ENCODE measurements at places on chromosomes 11 and 22.
A peak's percentile ranks its signal among the peaks of the same experiment; 100 is the strongest.

- no peak for DNase-seq
Observed at GRCh38 chr11:15920856-15921629, 435.3 kb downstream of the SOX6 start.

DNA sequence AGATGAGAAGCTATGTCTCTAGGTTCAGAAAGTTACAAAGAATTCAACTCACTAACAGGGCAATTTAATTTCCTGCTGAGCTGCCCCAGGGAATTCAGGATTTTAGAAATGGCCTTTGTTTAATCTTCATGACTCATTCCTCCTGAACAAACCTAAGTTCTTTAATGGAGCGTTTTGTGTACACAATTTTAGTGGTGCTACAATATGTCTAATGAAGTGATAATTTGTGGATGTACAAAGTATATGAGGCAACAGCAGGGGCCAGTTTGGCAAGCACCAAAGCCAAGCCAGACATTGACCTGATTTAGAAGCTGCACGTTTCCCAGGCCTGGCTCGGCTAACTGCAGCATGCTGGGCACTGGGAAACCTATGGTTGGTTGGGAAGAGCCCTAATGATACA is 34.4 kb upstream of the HEPHL1 start:
- DNase-seq = no peak

DNA sequence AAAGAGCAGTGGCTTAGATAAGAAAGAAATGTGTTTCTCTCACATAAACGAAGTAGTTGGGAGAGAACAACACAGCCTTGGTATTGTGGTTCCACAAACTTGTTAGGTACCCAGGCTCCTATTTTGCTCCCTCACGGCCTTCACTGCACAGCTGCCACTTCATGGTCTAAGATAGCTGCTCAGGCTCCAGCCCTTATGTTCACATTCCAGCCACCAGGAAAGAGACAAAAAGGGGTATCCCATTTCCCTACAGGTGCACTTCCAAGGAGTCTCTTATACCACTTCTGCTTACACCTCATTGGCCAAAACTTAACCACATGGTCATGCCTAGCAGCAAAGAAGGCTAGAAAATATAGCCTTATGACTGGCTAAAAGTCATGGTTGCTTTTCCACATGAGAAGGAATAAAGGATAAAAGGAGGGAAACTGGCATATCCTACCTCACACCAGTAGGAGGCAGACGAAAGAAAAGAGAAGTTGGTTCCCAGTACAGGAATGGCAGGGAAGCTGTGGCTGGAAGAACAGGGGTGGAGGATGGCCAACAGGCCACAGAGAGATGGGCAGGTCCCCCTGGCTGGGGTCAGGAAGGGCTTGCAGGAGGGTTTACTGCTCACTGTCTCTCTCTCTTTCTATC is 5.4 kb upstream of the HDHD5 start:
- DNase-seq = no peak

- no peak for DNase-seq
Observed at GRCh38 chr22:46070803-46071450, 79.4 kb upstream of the PPARA start.

GRCh38 chr11:32852207-32852606 is 22.5 kb downstream of the PRRG4 start:
- no peak for DNase-seq

- no peak for DNase-seq
Observed at GRCh38 chr11:118168751-118169150, 7.7 kb downstream of the SCN2B start.

- no peak for DNase-seq
Observed at GRCh38 chr22:46079861-46080821, 70.2 kb upstream of the PPARA start.

DNA sequence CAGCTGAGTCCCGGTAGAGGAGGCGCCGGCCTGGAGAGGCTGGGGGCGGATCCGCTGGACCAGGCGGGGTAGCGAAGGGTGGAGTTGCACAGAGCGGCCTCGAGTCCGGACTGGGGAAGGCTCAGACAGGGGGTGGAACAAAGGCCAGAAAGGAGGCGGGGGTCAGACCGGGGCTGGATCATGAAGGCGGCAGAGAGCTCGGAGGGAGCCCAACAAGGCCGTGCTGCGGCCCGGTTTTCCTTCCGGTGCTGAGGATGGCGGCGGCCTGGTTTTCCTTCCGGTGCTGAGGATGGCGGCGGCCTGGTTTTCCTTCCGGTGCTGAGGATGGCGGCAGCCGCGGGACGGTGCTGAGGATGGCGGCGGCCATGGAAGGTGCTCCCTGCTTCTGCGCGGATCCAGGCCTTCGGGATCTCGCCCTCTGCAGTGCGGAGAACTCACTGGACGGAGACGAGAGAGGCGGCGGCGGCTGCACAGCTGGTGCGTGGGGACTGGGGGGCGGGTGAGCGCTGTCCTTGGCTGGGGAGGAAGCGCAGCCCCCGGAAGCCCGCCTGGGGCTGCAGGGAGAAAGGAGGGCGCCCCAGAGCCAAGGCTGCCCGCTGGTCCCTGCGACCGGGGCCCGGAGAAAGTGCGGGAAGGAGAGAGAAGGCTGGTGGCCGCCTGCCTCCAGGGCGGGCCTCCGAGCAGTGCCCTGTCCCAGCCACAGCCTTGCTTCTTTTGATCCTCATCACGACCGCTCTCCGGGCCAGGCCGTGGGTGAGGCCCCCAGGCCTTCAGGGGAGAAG is 350.4 kb upstream of the B3GAT1 start:
- DNase-seq = no peak

DNA sequence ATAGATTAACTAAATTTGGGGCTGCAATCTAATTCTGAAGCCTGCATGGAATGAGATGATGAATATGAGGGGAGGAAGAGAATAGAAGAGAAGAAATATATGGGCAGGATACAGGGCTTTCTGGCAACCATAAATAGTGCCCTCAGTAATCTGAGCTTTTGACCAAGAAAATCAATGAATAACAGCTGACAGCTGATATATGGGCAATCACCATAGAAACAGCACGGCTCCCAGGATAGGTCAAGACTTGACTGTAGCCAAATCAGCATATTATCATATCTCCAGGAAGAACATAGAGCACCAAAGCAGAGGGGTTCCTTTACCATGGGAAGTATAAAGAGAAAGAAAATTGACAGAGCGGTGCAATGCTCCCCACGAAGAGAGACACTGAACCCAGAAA is 643.8 kb upstream of the TENM4 start:
- no peak for DNase-seq

GRCh38 chr22:46879083-46879482 is 116.6 kb downstream of the TBC1D22A start:
- DNase-seq = no peak

DNA sequence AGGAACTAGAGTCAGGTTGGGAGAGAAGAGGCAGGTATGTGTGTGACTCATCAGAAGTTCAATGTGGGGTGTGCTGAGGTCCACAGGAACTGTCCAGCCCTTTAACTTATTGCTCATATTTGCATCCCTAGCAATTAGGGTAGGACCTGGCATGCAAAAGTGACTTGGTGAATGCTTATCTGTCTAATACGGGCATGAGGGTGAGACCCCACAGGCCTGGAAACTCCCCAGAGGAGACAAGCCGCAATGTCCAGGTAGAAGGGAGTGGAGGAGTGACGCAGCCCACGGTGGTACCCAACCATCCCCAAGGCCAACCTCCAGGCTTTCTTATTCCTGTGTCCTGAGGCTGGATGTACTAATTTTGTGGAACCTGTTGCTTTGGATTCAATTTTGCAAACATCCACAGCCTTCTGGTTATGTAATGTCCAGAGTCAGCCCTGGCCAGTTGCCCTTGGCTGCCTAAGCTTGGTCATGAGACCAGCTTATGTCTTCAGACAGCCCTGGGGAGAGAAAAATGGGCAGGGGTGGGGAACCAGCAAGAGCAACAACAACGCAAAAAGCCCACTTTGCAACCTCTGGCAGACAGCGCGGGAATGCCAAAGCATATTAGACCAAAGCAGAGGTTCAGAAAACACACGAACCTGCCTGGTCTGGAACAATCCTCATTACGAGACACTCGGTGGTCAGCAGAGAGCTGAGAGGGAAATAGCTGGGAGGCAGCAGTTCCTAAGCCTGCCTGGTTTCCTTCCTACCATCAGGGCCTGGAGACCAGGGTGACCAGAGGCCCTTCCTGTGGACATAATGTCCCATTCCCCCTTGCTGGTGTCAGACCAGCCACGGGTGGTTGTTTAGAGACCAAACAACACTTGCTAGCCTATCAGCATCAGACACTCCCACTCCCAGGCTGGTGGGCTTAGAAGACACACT is 49.3 kb downstream of the TIMP3 start:
- DNase-seq = no peak

DNA sequence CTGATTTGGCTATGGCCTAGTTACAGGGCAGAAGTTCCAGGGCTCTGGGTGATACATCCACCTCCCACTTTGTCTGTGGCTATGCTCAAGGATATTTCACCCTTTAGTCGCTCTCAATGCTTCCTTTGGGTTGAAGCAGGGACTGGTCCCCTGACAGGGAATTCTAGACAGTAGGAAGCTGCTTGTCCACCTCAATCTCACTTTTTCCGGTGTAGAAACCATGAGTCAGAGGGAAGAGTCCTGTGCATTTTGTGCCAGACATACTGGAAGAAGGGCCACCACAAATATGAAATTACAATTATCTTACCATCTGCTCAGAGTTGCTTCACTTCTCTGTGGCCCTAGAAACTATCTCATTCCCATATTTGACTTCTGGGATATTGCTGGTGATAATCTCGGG is 413.7 kb upstream of the FAT3 start:
- DNase-seq = no peak

- DNase-seq = no peak
Observed at GRCh38 chr11:62921201-62921572, at the start of gene CHRM1. CHRM1 (minus strand) TSS chr11:62921363; CDS start chr11:62911100, 10,263 bp downstream.

GRCh38 chr11:22433094-22433455 is 94.9 kb downstream of the SLC17A6 start:
- no peak for DNase-seq

GRCh38 chr11:10407749-10408685 is 47.0 kb upstream of the AMPD3 start:
- no peak for DNase-seq

DNA sequence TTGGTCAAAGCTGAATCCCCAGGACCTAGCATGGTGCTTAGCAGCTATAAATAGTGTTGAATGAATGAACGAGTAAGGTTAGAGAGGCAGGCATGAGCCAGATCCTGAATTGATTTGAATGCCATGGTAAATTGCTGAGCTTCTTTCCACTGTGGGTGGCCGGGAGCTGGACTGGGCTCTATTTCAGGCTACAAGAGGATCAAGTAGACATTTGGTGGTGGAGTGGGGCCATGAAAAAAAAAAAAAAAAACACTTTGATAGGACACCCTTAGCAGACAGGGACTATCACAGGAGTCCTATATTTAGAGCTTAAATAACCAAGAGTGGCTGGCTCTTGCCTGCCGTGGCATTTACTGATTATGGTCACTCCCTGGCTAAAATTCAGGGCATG is 77.6 kb downstream of the MIAT start:
- DNase-seq = no peak

- no peak for DNase-seq
Observed at GRCh38 chr11:1868636-1869291, 15.9 kb downstream of the LSP1 start.

GRCh38 chr11:102761646-102762238 is 18.7 kb downstream of the MMP10 start:
- no peak for DNase-seq

DNA sequence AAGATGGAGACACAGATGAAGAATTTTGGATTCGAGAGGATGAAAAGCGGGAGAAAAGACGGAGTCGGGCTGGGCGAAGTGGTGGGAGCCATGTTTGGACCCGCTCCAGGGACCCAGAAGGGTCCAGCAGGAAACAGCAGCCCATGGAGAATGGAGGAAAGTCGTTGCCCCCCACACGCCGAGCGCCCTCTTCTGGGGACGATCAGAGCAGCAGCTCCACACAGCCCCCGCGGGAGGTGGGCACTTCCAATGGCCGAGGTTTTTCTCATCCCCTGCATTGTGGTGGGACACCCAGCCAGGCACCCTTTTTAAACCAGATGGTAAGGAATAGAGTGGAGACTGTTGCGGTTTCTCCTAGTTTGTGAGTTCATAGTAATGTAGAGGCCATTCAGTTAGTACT is 22.8 kb upstream of the SLC25A18 start:
- no peak for DNase-seq

DNA sequence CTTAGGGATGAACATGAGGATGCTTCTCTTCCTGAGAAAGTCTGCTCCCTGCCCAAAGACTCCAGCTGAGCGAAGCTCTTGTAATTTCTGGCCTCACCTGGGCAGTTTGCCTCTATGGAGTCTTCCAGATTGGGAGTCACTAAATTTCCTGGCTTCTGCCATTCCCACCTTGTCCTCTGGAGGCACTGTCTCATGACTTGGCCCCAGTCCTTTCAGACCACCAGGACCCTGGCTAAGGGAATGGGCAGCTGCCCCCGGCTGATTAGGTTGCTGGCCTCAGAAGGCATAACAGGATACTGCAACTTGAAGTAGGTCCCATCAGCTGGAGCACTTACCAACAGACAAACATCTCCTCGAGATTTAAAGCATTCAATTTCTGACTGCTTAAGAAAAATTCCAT is 128.1 kb upstream of the SPON1 start:
- DNase-seq = no peak

- no peak for DNase-seq
Observed at GRCh38 chr11:68002938-68003845, 705 bp downstream of the UNC93B1 start.

DNA sequence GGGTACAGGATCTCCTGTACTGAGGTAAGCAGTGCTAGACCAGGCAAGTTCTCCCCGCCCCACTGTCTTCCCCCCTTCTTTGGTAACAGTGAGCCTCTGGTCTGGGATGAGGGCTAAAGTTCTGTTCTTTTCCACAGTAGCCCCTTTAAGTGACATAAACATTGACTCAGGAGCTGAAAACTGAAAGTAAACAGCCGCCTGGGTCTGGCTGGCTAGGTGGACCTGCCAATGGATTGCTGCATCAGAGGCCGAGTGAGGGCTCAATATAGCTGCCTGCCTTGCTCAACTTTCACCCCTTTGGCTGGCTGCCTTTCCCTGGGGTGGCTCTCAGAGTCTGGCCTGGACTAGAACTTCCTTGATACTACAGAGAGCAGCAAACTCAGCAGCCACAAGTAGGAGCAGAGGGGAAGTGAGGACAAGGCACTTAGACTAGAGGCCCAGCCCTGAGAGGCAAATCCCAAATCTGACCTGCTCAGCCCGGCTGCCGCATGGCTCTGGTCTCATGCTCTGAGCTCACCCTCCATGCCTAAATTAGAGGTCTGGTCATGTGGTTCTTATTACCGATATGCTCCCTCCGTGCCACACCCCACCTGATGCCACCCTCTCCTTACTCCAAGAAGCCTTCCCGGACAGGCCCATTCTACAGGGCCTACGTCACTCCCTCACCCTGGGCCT is 9.6 kb upstream of the UCP3 start:
- DNase-seq = no peak

GRCh38 chr11:9028581-9028980 is 24.8 kb upstream of the NRIP3 start:
- DNase-seq = no peak

GRCh38 chr11:118488480-118489109 is 38.7 kb upstream of the TTC36 start:
- DNase-seq = peak; percentile 42

GRCh38 chr11:126739499-126740145 is 260.9 kb downstream of the KIRREL3 start:
- no peak for DNase-seq

- no peak for DNase-seq
Observed at GRCh38 chr11:19756675-19757475, 44.2 kb downstream of the NAV2 start.
